ENCODE measurements at places on chromosomes 11 and 22.

- no peak for DNase-seq
Observed at GRCh38 chr22:42270176-42270509, 310 bp downstream of the TCF20 start.

- DNase-seq = peak; percentile 35
Observed at GRCh38 chr11:96134602-96135001, 208.4 kb downstream of the MAML2 start.

- DNase-seq = peak; percentile 50
Observed at GRCh38 chr22:32204856-32205722, at the start of gene RFPL2. TSS of gene RFPL2 (minus strand) at chr22:32205073. CDS start at chr22:32202451, 2,622 bp downstream.

DNA sequence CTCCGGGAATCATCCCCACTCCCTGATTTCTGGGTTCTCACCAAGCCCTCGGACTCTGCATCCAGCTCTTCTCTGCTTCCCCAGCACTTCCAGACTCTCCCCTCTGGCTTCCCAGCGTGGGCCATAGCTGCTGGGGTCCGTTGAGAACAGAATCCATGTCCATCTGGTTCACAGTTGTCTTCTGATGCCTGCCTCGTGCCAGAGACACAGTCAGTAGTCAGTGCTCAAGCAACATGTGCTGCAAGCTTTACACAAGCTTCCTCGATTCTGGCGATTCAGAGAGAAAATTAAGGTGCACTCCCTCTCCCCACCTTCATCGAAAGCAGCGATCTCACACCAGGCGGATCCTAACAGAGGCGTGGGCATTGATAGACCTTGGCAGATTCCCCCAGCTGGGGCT, 495.5 kb downstream of the TBC1D22A start:
- no peak for DNase-seq

DNA sequence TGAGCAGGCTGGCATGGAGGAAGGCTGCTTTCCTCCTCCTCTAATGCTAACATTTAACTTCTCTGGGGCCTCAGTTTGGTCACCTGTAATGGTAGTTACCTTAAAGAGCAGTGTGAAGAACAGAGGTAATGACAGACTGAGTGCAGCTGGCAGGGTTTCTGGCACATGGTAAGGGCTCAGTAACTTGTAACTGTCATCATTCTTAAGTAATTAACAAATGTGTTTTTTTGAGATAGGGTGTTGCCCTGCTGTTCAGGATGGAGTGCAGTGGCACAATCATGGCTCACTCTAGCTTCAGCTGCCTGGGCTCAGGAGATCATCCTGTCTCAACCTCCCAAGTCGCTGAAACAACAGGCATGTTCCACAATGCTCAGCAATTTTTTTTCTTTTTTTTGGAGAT, 242.0 kb upstream of the SYN3 start:
- DNase-seq = no peak

DNA sequence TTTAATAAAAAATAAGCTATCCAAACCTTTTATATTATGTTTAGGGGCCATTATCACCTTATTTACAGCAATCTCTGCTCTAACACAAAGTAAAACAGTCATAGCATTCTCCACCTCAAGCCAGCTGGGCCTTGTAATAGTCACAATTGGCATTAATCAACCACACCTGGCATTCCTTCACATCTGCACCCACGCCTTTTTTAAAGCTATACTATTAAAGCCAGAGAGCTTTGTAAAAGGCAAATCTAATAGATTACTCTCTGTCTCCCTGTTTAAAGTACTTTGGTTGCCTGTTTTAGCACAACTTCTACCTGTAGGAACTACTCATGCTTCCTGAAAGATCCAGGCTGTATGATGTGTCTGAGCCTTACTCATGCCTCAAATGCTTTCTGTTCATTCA, 113.1 kb downstream of the CSNK2A3 start:
- DNase-seq = no peak

- DNase-seq = no peak
Observed at GRCh38 chr22:29004647-29005371, 56.8 kb downstream of the C22orf31 start.

- no peak for DNase-seq
Observed at GRCh38 chr11:15880291-15880690, 476.1 kb downstream of the SOX6 start.

DNA sequence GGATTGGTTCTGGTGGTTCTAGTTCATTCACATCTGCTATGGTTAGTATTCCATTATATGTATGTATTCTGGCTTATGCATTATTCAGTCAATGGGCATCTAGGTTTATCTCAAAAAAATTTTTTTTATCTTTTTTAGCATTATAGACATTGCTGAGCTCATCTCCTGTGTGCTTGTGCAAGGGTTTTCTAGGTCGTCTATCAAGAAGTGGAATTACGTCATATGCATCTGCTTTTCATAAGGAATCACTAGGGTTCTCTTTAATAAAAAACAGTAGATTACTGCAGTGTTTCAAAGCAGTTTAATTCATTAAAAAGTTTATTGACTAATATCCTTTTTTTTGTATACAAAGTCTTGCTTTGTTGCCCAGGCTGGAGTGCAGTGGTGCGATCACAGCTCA, 21.3 kb downstream of the TBC1D22A start:
- peak; percentile 24 for DNase-seq

DNA sequence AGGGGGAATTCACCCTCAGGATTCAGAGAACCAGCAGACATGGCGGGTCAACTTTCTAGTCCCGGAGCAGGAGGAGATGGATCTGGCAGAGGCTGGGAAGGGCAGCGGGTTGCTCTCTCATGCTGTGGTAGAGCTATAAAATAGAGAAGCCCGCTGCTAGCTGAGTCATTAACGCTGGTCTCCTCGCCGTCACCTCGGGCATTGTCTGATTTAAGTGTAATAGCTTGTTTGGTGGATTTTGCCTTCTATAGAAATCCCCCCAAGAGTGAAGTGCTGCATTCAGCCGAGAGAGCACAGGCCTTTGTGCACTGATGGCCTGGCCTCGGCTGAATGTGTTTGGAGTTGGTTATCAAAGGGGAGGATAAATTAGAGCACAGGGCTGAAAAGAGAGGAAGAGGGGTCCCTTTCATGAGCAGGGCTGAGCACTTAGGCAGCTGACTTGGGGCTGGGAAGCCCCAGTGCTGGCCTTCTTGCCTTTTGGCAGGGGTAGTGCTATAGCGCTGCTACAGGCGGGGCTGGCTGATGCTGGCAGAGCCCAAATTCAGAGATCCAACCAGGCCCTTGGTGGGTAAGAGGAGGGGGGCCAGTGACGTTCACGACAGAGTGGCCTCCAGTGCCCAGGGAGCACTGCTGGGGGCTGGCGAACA, 161.1 kb upstream of the CADM1 start:
- DNase-seq = no peak

Measured in fibroblast of skin of right biceps (primary cell).